SHP77 (cell line): ENCODE measurements at places on chromosomes 2 and 18.
A peak's percentile ranks its signal among the peaks of the same experiment; 100 is the strongest.

- peak; percentile 36 for DNase-seq
These were observed 297.9 kb upstream of the MMADHC start for GRCh38 chr2:149885468-149885867.

DNA sequence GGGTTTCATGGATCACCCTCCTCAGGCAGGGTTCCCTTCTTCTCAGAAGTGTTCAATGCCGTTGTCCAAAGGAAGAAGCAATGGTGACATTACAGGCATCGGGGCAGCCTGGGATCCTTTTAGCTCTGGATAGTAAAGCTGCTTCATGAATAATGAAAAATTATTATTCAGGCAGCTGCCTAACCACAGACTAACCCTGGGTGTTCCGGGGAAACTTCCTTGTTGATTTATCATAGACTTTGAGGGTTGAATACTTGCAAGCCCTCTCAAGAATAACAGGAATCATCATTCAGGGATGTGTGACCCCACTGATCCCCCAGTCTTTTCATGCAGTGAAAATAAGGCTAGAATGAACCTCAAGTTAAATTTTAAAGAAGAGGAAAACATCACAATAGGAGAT, 419.4 kb downstream of the MEIS1 start:
- DNase-seq: no peak

GRCh38 chr18:48521723-48522122, 17.1 kb upstream of the CTIF start:
- DNase-seq: no peak

DNA sequence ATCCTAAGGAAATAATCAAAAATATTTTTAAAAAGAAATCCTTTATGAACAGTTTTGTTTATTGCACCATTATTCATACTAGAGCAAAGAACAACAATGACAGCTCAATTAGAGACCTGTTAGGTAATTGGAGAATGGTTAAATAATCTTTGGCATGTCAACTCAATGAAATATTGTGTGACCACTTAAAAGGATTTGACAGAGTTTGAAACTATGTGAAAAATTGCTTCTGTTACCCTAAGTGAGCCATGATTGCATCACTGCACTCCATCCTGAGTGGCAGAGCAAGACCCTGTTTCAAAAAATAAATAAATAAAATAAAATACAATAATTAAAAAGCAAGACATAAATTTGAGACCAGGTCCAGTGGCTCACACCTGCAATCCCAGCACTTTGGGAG, 66.1 kb upstream of the ATP8B1 start:
- DNase-seq: no peak

DNA sequence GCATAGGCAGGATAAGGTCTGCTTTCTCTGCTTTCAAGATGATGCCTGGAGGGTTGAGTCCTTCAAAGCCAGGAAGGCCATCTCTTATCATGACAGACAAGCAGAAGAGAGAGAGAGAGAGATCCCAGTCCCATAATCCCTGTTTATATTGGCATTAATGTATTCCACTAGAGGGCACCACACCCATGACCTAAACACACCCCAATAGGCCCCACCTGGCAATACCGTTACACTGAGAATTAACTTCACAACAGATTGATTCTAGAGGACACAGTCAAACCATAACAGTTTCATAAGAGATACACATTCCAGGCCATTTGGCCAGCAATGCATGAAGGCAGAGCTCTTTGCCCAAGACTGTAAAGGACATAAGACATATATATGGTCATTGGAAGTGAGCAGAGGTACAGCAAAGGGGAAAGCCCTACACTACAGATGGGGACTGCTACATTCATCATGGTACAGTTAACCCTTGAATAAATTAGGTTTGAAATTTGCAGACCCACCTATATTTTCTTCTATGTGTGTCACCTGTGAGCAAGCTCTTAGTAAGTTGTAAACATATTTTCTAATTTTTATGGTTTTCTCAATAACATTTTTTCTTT, 1516.1 kb downstream of the RPIA start:
- peak; percentile 25 for DNase-seq

DNA sequence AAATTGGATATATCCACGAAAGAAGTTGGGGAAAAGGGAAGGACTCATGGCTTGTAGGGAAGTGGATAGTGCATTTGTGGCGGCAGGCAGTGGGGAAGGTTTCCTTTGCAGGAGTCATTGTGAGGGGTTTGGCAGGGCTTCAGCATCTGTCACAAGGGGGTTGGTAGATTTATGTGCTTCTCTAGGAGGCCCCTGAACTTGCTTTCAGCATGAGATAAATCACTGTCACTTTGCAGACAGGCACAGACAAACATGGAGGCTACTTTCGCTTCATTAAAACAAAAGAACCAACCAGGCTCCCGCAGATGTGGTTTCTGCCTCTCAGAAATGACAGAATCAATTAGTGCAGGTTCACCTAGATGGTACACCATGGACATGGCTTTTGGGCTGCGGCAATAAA, 340.7 kb downstream of the TGIF1 start:
- DNase-seq: peak; percentile 22

DNA sequence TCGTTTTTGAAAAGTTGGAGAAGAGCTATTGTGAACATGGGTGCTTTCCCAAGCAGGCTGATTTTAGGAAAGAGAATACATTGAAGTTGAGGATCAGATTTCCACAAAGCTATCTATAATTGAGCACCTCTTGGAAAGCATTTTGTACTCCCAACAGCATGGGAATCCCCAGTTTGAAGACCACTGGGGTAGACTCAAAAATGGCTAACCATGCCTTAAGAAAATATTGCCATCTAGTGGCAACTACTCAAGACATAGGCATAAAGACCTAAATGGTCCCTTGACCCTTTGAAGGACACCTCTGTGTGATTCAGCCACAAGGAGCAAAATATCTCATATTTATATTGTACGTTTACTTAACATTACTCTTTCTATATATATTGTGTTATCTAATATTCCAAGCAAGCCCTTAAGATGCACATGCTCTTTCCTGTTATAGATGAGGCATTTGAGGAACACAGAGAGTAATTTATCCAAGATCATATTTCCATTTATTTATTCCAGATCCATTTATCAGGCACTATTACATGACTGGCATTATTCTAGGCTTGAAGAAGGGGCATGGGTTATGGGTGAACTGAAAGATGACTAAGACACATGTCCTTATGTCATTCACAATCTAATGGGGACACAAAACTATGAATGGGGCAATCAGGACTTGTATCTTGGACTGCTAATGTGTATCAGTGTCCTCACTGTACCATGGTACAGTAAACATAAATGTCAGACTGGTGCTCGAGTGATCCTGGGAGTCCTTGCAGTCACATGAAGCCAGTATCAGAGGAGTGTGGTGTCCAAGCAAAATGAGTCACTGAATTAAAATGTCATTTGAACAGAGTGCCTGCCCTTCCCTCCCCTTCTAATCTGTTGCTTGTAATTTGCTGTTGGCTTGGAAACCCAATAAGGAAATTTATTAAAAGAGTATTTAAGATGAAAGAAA, 121.0 kb upstream of the XPO1 start:
- peak; percentile 23 for DNase-seq

DNA sequence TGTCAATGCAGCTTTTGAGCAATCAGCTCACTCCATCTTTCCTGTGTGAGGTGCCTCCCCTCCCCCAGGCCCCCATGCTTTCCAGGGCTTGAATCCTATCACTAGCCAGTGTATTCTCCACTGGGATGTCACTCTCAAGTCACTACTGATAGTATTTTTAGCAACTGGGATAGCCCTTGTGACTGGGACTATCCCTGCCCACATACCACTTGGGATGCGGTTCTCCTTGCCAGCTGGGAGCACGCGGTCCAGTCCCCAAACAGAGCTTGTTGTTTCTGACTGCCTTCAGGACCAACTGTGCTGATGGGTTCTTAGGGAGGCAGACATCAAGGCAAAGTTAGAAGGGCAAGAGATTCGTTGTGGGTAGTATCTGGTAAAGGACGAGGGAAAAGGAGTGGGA, 134.9 kb downstream of the FAM161A start:
- DNase-seq: no peak

- no peak for DNase-seq
These were observed 64.4 kb upstream of the NRP2 start for GRCh38 chr2:205617905-205618304.

DNA sequence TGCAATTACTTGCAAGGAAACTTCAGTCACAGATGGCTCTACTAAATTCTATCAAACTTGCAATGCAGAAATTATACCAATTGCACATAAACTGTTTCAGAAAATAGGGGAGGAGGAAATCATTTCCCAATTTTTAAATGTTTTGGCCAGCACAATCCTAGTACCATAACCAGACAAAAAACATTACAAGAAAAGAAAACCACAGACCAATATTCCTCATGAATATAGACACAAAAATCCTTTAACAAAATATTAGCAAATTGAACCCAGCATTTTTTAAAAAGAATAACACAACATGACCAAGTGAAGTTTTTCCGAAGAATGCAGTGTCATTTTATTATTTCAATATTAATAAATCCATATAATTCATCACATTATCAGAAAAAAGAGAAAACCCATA, 45.8 kb downstream of the INO80C start:
- no peak for DNase-seq

DNA sequence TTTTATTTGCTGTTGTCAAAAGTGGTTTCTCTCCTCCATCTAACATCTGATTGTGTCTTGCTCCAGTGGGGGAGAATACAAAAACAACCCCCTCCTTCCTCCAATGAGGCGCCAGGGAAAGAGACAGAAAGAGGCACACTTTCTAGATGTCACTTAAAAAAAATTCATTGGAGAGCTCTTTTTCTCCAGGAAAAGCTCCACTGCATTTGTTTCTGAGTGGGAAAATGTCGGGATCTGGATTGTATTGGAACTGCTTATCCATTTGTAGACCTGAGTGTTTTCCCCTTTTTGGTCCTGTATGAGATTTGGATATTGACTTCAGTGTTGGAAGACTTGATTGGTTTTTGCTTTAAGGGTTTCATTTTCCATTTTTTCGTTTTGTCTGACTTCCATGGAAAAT, 995 bp downstream of the MBD5 start:
- no peak for DNase-seq

- DNase-seq: no peak
These were observed 5.4 kb upstream of the SPOPL start for GRCh38 chr2:138496096-138496651.

- no peak for DNase-seq
These were observed 141.7 kb upstream of the COPS8 start for GRCh38 chr2:236943841-236944513.

DNA sequence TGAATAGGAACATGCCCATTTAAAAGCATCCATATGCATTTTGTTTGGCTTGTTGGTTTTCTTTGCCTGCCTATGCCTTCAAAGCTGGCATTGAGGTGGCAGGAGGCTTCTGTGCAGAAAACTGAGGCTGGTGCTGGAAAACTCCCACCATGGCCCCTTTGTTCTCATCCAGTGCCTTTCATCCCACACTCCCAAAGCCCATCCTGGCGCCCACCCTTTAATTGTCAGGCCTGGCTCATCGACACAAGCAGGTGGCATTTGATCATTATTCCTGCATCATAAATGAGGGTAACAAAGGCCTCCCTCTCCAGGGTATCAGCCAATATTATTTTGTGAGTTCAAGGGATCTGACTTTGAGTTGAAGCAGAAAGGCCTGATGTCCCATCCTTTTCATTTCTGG, 24.7 kb upstream of the ANXA4 start:
- no peak for DNase-seq

DNA sequence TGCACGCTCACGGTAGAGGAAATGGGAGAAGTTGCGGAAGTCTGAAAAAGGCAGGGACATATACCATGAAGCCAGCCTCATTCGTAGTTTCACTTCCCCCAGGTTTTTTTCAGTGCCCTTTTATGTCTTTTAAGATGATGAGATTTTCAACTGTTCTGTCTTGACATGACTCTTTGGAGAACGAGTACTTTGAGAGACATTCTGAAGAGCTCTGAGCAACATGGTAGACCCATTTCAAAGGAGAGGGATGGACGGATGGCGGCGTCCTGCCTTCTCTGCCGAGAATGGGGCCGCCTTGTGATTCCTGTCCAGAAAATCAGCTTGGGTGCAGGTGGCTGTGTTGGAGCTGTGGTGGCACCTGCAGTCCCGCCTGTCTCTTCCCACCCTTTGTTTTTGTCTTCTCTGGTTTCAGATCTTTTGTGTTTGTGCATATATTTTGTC, 41.7 kb downstream of the SH3BP4 start:
- no peak for DNase-seq

DNA sequence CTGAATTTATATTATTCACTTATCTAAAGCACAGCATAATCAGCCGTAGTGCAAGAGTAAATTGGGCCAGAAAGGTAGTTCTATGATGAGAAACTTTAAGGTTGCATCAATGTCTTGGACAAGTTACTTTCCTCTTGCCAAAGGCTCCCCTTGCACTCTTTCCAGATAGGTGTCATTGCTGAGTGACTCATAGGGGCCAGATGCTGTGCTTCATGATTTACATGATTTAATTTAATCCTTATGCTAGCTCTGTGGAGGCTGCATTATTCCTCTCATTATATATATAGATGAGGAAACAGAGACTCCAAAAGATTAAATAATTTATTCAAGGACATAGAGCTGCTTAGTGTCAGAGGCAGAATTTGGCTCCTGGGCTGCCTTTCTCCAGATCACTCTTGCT, 5.0 kb downstream of the CFAP221 start:
- no peak for DNase-seq

GRCh38 chr2:236430584-236430983, 139.0 kb upstream of the ACKR3 start:
- no peak for DNase-seq

- no peak for DNase-seq
These were observed 50.1 kb upstream of the HAAO start for GRCh38 chr2:42842466-42842865.

- DNase-seq: no peak
These were observed 35.8 kb downstream of the MAP4K3 start for GRCh38 chr2:39401319-39401718.

DNA sequence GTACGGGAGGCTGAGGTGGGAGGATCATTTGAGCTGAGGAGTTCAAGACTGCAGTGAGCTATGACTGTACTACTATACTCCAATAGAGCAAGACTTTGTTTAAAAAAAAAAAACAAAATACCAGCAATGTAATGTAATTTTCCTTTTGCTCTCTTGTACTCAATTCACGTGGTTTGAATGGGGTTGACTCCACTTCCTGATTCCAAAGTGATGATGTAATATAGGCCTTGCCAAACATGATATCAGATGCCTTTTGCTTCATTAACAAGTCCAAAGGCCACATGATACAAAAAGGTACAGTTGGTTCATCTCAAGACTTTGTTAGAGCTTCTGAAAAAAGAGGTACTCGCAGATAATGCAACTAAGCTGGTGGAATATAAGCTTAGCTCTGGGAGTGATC, 321.8 kb downstream of the ZEB2 start:
- no peak for DNase-seq

GRCh38 chr18:46546111-46546640, 110.8 kb downstream of the LOXHD1 start:
- DNase-seq: no peak

- DNase-seq: peak; percentile 3
These were observed 50.0 kb downstream of the CPO start for GRCh38 chr2:206989311-206989710.

- no peak for DNase-seq
These were observed 300.9 kb upstream of the FBXO11 start for GRCh38 chr2:48207201-48207641.
